ENCODE measurements at places on chromosomes 5 and 9.
A peak's percentile ranks its signal among the peaks of the same experiment; 100 is the strongest.

- DNase-seq: no peak
Measured at GRCh38 chr9:114718801-114719221, 36.8 kb upstream of the TEX48 start.

- peak; percentile 73 for DNase-seq
Measured at GRCh38 chr5:180470966-180471582, 23.1 kb upstream of the CNOT6 start.

DNA sequence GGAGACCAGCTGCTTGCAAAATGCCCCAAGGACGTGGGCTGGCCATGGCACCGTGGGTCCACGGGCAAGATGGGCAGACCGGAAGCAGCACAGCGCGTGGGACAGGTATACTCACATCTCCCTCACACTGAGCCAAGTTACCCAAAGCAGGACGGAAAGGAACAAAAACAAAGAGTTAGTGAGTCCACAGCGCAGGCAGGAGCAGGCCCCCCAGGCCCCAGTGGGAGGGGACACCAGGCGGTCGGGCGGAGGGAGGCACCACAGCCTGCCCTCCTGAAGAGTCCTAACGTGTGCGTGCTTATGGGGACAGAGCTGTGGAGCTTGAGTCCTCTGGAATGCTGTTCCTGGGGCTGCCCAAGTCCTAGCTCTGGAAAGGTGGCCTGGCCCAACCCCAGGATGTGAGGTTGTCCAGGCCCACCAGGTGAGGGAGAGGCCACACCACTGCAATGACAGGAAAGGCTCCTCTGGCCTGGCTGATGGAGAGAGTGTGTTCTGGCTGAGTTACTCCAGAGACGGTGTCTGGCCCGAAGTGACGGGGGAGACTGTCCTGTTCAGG, 15.2 kb downstream of the SH3GLB2 start:
- no peak for DNase-seq

- peak; percentile 80 for DNase-seq
Measured at GRCh38 chr9:120892748-120893610, 16.0 kb upstream of the PHF19 start.

DNA sequence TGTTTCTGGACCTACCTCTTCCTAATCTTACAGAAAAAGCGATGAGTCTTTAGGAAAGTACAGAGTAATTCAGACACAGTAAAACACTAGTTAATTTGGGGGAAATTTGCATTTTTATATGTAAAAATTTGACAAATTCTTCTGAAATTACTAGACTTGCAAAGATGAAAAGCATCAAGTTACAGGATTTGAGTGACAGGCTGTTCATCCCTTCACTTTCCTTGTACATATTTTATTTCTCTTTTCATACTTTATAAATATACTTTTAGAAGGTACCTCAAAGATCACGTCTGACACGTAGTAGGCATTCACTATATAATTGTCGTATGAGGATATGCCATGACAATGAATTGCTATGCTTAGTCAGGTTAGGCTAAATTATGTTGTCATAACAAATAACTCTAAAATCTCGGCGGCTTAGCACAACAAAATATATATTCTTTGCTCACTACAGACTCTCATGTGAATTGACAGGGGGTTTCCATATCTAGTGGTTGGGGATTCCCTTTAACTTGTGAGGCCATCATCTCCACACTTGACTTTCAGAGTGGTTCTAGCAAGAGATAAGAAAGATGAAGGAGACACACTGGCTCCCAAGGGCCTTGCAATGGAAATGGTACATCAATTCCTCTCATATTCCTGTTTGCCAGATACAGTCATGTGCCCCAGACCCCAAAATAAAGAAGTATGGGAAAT, 154.1 kb upstream of the TUT7 start:
- no peak for DNase-seq

DNA sequence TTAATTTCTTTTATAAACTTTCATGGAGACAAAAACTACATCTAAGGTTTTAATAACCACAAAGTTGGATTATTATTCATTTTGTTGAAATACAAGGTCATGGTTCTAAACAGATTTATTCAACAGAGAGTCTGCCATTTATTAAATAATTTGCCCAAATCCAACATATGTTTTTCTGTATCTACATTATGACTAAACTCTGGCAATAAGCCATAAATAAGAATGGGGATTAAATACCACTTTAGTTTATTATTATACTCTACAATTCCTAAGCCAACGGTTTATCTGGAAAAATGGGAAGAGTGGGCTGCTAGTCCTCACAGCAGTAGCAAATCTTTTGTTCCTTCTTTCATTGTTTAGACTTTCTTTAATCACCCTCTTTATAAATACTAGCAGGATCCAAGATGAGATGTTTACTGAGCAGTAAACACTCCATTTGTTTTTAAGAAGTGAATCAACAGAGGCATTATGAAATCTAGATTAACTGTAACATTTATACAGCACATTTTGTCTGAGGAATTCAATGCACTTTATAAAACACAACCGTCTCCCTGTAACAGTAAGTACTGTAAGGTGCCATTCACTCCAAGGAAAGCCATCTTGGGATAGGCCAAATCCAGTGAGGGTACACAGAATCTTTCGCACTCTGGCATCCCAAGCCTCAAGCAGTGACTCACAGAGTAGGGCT, 89.7 kb downstream of the DROSHA start:
- DNase-seq: peak; percentile 34

DNA sequence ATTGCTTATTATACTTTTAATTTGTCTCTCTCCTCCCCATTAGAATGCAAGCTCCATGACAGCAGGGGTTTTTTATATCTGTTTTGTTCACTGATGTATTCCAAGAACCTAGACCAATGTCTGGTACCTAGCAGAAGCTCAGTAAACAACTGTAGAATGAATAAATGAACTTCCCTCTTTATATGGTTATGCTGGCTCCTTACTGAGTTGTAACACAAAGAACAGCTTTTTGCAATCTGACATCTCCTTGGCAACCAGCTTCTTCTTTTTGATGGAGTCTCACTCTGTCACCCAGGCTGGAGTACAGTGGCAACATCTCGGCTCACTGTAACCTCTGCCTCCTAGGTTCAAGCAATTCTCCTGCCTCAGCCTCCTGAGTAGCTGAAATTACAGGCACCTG, 13.6 kb downstream of the TRMO start:
- no peak for DNase-seq

- peak; percentile 45 for DNase-seq
Measured at GRCh38 chr9:81771571-81771970, 82.2 kb upstream of the TLE1 start.

DNA sequence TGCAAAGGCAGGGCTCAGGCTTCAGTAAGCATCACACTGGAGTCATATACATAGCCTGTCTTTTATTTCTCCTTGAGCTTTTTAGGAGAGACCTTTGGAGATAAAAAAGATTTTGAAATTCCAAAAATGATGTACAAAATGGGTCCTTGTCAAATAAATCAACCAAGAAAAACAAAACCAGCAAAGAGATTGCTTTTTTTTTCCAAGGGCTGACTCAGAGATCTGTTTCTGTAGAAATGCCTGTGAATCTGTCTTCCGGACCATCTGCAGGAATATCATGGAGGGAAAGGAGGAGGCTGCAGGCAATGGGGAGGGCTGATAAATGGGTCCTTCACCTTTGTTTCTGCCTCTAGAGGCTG, 77.4 kb downstream of the SLIT3 start:
- DNase-seq: peak; percentile 83
